ENCODE measurements at places on chromosomes 13 and 19.

GRCh38 chr13:62292714-62293480 lies 877.2 kb upstream of the PCDH20 start:
- DNase-seq, result no peak

DNA sequence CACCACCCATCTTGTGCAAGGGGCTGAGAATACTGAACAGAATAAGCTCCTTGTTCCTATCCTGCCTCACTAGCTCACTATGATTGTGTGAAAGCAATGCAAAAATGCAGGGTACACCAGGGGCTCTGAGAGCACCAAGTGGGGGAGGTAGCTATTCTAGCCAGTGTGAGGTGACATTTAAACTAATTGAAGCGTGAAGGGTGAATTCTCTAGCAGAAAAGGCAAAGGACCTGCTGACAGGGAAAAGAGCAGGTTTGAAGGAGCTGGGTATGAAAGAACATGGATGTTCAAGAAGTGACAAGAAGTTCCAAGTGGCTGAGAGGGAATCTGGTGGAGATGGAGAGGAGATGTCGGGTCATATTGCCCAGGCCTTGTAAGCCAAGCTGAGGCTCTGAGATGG lies 64.2 kb downstream of the SIAH3 start:
- no peak for DNase-seq

DNA sequence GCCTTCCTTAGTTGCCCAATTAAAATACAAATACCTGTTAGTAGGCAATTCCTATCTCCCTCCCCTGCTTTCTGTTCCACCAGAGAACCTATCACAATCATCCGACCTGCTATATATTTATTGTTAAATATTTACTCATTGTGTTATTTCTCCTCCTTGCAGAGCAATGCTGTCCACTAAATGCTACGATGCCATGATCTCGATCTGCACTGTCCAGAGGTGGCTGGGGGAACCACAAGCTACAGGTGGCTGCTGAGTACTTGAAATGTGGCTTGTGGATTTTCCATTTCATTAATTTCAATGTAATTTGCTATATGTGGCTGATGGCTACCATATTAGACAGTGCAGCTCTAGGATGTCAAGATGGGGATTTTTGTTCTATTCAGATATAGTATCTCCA lies 5.1 kb downstream of the KLK6 start:
- DNase-seq, result no peak

DNA sequence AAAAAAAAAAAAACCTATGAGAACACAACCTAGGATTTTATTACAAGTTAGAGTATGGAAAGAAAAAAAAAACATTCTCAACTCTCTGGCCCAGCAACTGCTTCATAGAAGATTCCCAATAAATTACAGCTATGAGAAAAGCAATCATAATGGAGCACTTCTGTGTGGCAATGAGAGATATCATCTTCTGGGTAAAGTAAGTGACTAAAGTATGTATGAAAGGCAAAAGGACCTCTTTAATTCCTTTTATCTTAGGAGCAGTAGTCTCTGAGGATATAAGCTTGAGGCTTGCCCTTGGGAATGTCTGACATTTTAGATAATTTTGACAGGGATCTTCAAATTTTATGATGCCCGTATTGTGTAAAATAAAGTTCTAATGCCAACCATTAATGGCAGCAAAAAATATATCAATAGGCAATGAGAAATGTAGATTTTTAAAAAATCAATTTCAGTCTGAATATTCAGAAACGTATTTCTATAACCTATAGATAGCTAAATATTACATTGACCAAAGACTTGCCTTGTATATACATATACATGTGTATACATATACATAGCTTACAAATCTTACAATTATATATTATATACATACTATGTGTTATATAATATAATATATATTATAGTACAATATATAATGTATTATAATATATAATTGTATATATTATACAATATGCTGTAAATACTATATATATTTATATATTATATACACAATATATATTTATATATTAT lies 823.9 kb upstream of the SLITRK1 start:
- DNase-seq, result no peak

DNA sequence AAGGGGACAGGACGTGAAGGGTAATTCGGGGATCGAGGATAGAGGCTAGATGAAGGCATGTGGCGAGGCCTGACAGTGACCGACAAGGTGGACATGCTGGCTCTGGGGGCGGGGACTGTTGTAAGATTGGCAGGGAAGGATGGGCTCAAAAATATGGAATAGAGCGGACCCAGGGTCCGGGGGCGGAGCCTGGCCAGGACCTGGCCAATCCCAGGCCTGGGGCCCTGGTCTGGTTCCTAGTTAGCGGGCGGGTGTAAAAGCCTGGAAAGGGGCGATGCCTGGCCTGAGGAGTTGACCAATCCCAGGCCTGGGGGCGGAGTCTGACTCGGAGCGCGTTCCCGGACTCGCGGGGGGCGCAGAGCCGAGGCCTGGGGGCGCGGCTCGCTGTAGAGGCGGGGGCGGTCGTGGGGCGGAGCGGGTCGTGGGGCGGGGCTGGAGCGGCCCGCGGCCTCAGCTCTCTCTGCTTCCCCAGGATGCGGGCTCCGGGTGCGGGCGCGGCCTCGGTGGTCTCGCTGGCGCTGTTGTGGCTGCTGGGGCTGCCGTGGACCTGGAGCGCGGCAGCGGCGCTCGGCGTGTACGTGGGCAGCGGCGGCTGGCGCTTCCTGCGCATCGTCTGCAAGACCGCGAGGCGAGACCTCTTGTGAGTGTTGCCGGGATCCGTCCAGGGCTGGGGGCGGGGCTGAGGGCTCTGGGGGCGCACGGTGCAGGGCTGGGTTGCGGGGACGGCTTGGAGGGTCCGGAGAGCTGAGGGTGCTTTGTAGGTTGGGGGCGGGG lies at the start of gene SLC27A1:
SLC27A1 (plus strand) TSS at position 457 of the 774 bp plus-strand sequence; CDS start at position 474, 17 bp downstream.
- peak; percentile 96 for DNase-seq

Measured in CD4-positive, alpha-beta T cell treated with Interleukin-6 for 4 hours (primary cell).